Hematopoietic multipotent progenitor cell treated with erythropoietin and hydrocortisone succinate and interleukin-3 and kit ligand, for 8 days (in vitro differentiated cells): ENCODE measurements at places on chromosomes 1 and 21.

DNA sequence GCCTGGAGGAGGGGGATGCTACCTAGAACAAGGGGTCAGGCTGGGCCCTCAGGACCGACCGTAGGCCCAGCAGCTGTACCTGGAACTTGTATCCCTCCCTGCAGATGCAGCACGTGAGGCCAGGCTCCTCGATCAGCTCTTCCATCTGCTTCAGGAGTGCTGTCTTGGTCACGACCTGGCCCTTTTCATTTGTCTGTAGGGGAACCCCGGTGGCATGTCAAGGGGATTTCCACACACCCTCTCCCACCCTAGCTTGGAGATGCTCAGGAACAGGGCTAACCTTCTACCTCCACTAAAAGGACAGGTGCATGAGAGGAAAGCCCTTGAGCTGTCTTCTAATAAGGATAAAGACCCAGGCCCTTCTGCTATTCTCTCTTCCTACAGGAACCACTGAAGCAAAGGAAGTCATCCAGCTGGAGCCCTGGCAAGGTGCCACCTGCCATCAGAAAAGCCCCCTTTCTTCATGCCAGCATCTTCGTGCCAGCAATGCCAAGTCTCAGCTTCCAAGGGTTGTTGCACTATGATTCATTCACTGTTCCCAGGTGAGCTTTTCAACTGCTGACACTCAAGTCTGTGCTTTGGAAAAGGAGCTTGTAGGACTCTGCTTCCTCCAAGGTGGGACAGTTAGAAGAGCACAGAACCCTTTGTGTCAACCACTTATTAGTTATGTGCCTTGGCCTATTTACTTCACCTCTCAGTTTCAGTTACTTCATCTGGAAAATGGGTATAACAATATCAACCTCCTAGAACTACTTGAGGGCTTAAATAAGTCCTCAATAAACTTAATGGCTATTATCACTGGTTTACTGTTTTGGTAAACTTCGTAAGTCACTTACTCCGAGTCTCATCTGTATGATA is 122.1 kb downstream of the UBR4 start:
- no peak for DNase-seq

DNA sequence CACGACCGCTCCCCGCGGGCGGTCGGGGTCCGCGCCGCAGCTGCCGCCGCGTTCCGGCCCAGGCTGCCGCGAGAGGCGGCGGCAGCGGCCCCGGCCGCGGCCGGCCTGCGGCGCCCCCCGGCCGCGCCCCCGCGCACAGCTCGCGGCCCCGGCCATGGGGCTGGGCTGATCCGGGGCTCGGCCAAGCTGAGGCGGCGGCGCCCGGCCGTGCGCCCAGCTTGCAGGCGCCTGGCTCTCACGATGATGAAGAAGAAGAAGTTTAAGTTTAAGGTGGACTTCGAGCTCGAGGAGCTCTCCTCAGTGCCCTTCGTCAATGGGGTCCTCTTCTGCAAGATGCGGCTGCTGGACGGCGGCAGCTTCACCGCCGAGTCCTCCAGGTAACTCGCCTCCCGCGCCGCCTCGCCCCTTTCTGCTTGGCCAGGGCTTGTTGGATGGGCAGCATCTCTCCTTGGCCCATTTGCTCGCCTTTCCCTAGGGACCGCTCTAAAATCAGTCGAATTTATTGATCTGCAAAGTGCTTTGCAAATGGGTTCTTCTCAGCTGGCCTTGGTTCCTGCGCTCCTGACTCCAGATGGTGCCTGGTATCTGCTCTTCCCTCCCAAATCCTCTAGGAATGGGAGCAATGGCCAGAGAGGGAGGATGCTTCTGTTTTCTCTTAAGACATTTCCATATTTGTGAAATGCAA is 431 bp downstream of the EEIG2 start:
- peak; percentile 29 for DNase-seq

DNA sequence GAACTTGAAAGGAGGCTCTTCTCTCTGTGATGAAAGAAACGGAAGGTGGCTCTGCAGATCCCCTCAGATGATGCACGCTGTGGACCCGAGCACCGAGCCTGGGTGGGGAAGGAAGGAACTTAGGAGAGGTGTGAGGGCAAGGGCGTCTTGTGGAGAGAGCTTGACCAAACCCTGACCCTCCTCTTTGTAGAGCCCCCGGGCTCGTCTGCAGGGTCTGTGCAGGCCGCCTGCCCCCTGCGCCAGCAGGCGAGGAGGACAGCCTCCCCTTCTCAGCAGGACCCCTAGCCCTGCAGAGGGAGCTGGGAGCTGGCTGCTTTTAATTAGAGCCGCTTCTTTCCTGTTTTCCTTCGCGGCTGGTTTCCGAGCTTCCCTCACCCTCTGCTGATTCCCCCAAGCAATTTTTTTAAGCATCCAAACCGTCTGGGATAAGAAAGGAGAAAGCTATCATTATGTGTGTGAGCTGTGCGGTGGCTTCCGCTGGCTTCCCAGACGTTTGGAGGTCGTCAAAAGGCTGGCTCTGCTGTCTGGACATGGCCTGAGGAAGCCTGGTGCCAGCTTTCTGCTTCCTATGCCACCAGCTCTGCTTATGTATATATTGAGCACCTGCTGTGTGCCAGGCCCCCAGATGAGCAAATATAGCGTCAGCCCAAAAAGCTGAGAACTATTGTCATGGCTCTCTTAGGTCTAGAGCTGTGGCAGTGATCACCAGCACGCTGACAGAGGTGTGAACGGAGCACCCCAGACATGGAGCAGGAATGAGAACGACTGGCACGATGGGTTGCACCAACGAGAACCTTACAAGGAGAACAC is 160.2 kb upstream of the IRF2BP2 start:
- no peak for DNase-seq

DNA sequence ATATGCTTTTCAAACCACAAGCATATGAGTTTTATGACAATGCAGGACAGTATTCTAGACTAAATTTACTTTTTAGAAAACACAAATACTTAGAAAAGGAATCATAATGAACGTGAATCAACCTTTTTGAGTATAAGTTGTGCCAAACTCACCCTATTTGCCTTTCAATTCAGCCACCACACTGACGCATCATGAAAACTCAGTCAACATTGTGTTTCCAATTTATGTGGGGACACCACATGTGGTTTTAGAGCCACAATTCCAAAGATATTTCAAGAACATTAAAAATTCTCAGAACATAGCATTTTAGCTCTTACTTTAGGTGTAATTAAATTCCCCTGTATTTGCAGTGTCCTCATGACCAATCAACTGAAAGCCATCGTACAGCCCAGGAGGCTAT is 118.8 kb downstream of the PTBP2 start:
- no peak for DNase-seq

- DNase-seq: peak; percentile 66
Measured at GRCh38 chr1:159214149-159214760, 9.6 kb downstream of the ACKR1 start.

GRCh38 chr21:21530680-21531079 is 532.5 kb downstream of the NCAM2 start:
- DNase-seq: no peak

DNA sequence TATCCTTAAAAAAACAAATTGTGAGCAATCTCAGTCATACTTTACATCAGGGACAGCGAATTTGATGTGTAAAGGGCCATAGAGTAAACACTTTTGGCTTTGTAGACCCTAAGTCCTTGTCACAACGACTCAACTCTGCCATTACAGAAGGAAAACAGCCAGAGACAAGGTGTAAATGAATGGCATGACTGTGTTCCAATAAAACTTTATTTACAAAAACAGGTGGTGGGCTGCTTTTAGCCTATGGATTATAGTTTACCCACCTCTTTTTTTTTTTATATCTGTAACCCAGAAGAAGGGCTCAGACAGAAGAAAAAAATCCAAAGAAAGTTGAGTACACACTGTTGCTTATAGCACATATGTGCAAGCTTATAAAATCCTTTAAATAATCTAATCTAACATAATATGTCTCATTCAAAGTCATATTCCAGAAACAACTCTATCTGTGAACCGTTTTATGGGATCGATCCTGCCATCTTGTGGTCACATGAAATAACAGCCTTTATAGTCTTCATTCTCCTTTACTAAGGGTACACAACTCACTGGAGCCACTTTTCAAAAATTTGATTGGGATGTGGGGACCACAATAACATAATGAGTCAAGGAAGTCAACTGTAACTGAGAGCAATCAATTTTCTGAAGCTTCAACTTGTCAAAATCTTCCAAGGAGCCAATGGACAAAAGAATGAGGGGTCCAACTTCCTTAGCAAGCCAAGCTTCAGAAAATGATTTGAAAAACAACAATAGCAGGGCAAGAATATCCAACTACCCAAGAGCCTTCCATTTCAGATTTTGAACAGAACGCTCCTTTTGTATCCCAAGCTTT is 142.2 kb upstream of the KRTAP19-8 start:
- DNase-seq: peak; percentile 58

DNA sequence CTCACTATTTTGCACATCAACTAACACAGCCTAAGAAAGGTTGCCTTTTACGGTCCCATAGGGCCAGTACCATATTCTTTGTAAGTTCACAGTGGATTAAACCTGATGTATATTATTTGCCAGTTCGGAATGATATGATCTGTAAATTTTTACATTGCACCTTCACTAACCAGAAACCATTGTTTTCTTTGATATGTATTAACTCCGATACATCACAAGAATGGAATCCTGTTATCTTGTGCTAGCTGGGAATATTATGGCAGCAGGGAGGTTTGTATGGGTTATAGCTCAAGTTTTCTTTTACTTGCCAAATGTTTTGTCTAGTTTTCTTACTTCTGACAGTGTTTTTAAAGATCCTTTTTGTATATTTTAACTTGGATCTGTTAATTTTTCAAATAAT is 51.4 kb upstream of the S1PR1 start:
- DNase-seq: no peak

GRCh38 chr1:151384584-151384983 is 12.1 kb upstream of the SELENBP1 start:
- peak; percentile 55 for DNase-seq

- DNase-seq: no peak
Measured at GRCh38 chr1:40310983-40311642, 6.0 kb downstream of the COL9A2 start.

DNA sequence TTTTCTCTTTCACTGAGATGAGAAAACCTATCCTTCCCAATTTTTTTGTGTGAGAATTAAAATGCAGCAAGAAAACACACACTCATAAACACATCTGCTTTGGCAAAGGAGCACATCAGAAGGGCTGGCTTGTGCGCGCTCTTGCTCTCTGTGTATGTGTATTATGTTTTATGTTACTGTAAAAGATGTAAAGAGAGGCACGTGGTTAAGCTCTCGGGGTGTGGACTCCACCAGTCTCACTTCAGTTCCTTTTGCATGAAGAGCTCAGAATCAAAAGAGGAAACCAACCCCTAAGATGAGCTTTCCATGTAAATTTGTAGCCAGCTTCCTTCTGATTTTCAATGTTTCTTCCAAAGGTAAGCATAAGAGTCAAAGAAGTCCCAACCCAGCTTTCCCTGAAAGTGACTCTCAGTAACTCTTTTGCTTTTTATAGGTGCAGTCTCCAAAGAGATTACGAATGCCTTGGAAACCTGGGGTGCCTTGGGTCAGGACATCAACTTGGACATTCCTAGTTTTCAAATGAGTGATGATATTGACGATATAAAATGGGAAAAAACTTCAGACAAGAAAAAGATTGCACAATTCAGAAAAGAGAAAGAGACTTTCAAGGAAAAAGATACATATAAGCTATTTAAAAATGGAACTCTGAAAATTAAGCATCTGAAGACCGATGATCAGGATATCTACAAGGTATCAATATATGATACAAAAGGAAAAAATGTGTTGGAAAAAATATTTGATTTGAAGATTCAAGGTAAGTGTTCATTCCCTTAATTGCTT is at the start of gene CD2:
Gene CD2 (plus strand): TSS at position 233 of the 780 bp plus-strand sequence. CDS start 63 bp downstream, at position 296.
- DNase-seq: no peak

GRCh38 chr1:227240983-227241382 is 77.3 kb downstream of the CDC42BPA start:
- DNase-seq: no peak

DNA sequence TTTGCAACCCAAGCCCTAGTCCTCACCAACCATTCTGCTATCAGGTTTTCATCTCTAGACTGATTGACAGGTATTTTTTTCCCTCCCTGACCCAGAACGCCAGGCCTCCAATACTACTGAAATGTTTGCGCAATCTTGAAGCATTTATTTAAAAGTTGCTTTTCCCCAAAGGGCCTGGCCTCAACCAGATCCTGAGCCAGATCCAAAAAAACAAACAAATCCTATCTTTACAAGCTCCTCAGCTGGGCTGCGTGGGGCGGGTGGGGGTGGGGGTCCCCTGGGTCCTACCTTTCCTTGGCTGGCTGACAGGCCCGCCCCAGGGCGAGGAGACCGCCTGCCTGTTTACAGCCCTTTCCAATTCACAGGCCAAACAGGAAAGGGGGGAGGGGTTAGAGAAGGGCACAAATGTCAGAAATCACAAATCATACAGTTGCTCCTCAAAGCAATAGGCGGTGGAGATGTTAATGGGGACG is 98.8 kb downstream of the FOXD2 start:
- no peak for DNase-seq

DNA sequence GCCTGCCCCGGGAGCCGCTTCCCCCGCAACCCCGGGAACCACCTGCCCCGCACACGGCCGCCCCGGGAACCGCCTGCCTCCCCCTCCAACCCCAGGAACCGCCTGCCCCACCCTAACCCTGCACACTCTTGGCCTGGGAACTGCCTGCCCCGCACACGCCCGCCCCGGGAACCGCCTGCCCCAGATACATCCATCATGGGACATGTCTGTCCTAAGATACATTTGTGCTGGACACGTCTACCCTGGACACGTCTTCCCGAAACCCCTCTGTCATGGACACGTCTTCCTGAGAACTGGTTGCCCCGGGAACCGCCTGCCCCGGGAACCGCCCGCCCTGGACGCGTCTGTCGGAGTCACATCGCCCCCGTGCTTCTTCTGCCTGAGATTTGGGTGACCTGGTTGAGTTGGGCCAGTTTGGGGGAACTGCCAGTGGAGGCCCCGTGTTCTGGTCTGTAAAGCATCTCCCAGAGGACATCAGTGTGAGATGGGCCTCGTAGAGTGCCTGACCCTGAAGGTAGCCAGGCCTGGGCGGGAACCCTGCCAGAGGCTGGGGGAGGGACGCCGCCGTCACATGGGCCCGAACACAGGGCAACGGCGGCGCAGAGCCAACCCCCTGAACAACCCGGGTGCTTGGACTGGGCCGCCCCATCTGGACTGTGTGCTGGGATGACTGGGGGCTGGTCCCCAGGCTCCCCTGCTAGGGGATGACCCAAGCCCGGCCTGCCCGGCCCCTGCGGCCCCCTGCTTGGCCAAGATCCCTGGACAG is 3.6 kb downstream of the PERM1 start:
- no peak for DNase-seq

DNA sequence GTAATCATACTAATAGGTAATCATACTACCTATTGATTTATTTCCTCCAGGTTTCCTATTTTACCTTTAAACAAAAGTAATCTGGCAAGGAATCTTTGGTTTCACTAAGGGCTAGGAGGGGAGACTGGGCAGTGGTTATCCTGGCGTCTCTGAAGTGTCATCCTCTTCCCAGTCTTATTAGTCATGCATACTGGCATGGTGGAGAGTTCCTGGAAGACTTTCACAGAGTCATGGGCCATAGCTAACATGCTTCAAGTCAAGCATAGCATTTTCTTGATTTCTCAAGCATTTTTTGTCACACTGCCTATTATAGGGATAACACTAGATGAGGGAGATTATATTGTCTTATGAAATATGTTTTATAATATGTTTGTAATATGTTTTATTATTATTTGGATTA is 64.0 kb upstream of the ASB17 start:
- DNase-seq: no peak

- peak; percentile 11 for DNase-seq
Measured at GRCh38 chr1:12405325-12406210, 175.7 kb downstream of the VPS13D start.

GRCh38 chr1:34923490-34923889 is 6.0 kb downstream of the DLGAP3 start:
- no peak for DNase-seq
